ENCODE measurements at places on chromosomes 12 and 14.
A peak's percentile ranks its signal among the peaks of the same experiment; 100 is the strongest.

DNA sequence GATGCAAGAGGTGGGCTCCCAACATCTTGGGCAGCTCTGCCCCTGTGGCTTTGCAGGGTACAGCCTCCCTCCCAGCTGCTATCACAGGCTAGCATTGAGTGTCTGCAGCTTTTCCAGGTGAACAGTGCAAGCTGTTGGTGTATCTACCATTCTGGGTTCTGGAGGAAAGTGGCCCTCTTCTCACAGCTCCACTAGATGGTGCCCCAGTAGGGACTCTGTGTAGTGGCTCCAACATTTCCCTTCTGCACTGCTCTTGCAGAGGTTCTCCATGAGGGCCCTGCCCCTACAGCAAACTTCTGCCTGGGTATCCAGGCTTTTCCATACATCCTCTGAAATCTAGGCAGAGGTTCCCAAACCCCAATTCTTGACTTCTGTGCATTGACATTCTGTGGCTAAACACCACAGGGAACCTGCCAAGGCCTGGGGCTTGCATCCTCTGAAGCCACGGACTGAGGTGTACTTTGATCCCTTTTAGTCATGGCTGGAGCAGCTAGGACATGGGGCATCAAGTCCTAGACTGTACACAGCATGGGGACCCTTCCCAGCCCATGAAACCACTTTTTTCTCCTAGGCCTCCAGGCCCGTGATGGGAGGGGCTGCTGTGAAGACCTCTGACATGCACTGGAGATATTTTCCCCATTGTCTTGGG is 24.0 kb upstream of the SLC38A1 start:
- no peak for DNase-seq

GRCh38 chr14:100453930-100454329 is 130.8 kb downstream of the SLC25A47 start:
- no peak for DNase-seq

DNA sequence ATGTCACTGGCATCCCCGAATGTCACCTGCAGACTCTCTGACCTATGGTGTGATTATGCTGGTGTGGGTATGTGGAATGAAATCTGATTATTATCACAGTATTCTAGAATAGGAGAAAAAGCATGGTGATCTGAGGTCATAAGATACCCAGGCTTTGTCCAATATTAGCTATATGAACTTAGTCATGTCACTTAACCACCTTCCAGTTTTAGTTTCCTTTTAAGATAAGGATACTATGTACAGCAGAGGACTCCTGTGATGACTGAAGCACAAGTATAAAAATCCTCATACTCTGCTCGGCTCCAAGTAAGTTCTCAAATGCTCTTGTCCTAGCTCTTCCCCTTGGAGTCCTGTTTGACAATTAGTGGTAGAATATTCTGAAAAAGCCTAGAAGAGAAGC is 2.8 kb downstream of the GNS start:
- no peak for DNase-seq

GRCh38 chr12:40171501-40171900 is 53.3 kb upstream of the LRRK2 start:
- DNase-seq: no peak

- no peak for DNase-seq
Observed at GRCh38 chr12:123744836-123745235, 17.3 kb upstream of the DNAH10 start.

- DNase-seq: no peak
Observed at GRCh38 chr14:98886982-98887381, 385.0 kb downstream of the BCL11B start.

GRCh38 chr14:30417121-30417520 is 141.8 kb upstream of the G2E3 start:
- no peak for DNase-seq

DNA sequence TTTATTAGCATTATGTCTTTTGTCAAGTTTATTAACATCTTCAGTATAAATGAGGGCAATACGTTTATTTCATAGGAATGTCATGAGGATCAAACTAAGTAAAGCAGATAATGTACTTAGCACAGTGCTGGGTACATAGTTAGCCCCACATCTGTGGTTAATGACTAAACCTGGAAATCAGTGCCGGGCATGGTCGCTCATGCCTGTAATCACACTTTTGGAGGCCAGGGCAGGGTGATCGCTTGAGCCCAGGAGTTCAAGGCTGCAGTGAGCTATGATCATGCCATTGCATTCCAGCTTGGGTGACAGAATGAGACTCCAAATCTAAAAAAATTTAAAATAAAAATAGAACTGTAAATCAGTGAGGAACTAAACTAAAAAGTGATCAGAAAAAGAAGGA is 44.8 kb upstream of the GUCY2C start:
- DNase-seq: no peak

- no peak for DNase-seq
Observed at GRCh38 chr14:59707778-59708561, 131.4 kb upstream of the CCDC175 start.

DNA sequence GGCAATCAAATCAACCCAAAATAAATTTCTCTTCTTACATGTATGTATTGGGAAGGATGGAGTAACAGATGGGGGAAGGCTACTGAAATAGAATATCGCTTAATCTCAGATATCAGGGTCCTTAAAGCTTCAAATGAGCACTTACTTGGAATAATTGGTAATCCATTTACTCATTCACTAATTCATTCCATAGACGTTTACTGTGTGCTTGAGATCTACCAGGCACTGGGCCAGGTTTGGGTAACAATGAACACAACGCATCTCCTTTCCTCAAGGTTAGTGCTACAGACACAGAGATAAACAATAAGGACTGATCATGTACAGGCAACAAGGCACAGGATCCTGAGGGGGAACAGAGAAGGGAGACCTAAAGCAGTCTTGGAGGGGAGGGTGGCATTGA is 54.4 kb upstream of the KRR1 start:
- DNase-seq: no peak

DNA sequence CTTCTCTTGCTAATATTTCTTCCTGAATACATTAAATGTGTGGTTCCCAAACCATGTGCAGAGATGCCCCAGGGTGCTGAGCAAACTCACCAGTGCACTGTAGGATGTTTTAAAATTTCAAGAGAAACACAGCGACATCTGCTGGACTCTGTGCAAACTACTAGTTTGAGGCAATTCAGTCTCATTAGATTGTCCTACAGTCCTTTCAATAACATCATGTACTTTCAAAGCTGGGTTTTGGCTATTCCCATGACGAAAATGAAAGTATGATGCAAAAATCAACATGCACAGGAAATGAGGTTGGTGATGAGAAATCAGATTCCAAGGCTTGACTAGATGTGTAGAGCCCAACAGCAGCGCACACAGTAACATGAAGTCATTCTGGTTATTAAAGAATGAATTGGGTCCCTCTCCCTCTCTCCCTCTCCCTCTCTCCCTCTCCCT is 66.3 kb downstream of the CLIP1 start:
- DNase-seq: peak; percentile 53

- DNase-seq: no peak
Observed at GRCh38 chr12:95723693-95724384, 66.7 kb downstream of the NTN4 start.

- peak; percentile 49 for DNase-seq
Observed at GRCh38 chr14:65332141-65332871, 80.2 kb upstream of the FUT8 start.

GRCh38 chr12:107207931-107208525 is 114.7 kb upstream of the CRY1 start:
- DNase-seq: no peak

- DNase-seq: no peak
Observed at GRCh38 chr12:108297895-108298760, 41.0 kb downstream of the CMKLR1 start.

DNA sequence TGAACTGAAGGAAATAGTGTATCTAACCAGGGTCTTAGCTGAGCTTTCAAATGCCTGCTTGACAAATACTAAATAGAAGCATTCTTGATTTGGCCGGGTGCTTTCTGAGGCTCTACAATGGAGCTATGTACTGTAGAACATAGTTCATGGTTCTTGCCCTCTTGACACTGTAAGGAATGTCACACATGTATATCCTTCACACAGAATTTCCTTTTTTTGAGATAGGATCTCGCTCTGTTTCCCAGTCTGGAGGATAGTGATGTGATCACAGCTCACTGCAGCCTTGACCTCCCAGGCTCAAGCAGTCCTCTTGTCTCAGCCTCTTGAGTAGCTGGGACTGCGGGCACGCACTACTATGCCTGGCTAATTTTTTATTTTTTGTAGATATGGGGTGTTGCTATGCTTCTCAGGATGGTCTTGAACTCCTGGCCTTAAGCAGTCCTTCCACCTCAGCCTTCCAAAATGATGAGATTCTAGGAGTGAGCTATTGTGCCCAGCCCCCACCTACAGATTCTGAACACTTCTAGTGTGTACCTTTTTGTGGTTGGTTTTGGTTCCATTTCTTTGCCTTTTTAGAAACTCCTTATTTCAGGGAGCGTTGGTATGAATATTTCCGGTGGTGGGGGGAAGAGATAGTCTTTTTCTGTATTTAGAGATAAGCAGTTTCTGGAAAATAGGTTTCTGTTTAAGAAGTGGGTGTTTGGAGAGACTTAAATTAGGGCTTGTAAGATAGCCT is 4.2 kb downstream of the MLXIP start:
- peak; percentile 40 for DNase-seq

GRCh38 chr12:106192659-106193393 is 54.1 kb upstream of the NUAK1 start:
- no peak for DNase-seq

DNA sequence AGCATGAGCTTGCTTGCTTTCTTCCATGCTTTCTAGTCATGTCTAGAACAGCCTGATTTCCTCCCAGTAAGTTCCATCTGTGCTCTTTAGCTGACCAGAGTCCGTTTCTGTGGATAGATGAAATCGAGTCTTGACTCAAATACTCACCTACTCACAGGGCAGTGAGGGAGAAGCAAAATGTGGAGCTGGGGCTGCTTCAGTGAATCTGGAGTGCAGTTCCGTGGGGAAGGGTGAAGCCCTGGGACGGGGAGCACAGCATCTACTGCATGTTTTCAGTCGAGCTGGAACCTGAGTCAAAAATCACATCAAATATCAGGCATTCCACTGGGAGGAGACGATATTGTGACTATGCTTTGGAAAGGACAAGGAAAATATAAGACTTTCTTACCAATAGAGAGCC is 70.3 kb upstream of the PRMT8 start:
- DNase-seq: no peak

DNA sequence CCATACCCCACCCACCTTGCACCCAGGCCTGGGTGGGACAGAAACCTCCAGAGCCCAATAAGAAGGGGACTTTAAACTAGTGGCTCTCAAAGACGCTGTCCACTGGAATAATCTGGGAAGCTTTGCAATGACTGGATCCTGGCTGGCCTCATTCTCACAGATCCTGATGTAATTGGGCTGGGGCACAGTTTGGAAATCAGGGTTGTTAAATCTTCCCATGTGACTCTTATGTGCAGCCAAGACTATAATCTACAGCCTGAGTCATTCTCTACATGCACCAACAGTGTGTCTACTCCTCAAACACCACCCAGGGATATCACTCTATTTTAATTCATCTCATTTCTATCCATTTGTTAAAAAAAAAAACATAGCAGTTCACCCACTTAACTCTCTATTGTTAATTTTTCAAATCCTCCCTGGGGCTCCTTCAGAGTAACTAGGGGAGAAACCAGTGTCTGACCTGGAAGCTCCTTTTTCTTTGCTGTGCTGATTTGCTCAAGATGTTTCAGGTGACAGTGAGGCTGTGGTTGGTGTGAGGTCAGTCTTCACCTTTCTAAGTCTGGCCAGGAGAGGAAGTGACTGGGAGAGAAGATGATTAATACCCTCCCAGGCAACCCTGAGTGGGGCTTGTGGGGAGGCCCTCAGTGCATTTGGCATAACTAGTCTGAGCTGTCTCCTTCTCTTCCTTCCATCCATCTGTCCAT is 211.6 kb upstream of the SFSWAP start:
- DNase-seq: no peak

DNA sequence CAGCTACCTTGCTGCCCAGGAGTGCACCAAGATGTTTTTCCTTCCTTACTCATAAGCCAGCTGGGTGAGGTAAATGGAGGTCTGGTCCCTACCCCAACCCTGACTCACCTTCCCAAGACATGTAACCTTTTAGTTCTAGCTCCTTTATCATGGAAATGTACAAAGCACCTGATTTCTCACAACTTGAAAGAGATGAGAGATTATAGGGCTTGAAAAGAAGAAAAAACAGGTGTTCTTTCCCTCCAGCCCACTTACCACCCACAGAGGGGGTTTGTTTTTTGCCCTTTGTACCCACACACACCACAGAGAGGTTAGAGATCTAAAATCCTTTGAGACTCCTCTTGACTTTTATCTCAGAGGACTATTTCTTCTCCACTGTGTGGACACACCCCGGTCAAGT is 21.1 kb downstream of the PLXNC1 start:
- DNase-seq: no peak

DNA sequence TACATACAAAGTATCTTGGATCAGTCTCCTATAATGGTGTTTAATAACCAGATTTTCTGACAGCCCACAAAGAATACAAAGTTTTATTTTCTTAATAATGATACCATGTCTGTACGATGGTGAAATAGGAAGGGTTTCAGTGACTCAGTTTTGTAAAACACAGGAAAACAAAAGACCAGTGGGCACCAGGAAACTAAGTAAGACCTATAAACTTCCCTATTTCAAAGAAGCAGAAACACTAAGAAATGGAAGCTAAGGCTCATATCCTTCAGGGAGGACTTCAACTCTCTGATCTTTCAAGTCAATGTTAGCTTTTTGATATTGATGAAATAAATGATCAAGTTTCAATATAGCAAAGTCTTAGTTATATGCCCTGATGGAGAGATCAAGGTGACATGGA is 196.0 kb downstream of the DUSP6 start:
- no peak for DNase-seq

GRCh38 chr12:42385326-42385841 is 59.4 kb downstream of the PPHLN1 start:
- DNase-seq: no peak

DNA sequence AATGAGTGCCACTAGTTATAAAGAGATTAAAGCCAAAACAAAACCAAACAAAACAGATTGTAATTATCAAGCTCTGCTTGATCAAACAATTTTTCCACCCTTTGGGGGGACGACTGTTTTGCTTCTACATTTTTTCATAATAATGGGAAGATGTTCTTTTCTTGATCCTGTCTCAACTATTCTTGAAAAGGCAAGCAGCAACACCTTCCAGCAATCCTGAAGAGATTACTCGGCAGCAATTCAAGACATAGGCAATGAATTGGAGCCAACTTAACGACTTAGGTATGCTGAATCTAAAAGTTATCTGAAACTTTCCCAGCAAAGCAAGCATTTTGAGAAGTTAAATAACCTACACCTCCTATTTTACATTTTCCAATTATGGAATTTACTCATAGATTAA is 69.9 kb upstream of the SLC38A4 start:
- no peak for DNase-seq

- no peak for DNase-seq
Observed at GRCh38 chr12:52123487-52124186, 44.1 kb downstream of the SMIM41 start.
